ENCODE measurements at places on chromosomes 16 and 17.
A peak's percentile ranks its signal among the peaks of the same experiment; 100 is the strongest.

GRCh38 chr16:86485746-86486145, 24.6 kb upstream of the FOXF1 start:
- no peak for DNase-seq

DNA sequence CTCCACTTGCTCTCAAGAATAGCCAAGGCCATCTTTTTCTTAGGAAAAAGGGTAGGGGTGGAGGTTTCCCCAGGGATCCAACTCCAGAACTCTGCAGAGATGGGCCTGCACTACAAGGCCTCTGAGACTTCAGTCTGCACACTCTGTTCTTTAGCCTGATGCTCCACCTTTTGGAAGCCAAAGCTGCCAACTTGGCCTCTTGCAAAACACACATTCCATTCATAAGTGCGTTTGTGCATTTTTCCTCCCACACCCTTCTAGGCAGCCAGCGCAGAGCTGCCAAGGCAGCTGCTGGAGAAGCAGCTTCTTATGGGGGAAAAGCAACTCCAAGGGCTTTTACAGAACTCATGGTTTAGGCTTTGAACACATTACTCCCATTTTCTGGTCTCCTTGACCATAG, 45.3 kb downstream of the REXO5 start:
- peak; percentile 10 for DNase-seq

- no peak for DNase-seq
Observed at GRCh38 chr17:51912939-51913338, 245.6 kb downstream of the CA10 start.

- DNase-seq, result no peak
Observed at GRCh38 chr16:4071686-4072561, 44.3 kb downstream of the ADCY9 start.

GRCh38 chr17:78567991-78568390, 9.2 kb downstream of the DNAH17 start:
- DNase-seq, result no peak

GRCh38 chr16:17307504-17307903, 163.3 kb downstream of the XYLT1 start:
- DNase-seq, result no peak

DNA sequence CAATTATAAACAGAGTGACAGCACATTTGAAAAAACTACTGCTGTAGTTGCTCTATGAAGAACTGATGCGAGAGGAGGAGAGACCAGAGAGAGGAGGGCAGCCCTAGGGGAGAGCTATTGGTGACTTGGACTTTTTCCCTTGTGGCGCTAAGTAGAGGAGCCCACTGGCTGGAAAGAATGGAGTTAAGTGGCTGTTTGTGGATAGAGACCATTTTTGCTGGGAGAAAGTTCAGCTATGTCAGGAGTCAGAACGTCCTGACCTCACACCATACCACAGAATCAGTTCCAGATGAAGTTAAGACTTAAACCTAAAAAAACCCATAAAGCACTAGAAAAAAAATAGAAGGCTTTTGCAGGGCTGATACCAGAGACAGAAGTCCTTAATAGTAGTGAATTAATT, 2.0 kb downstream of the POLR2A start:
- DNase-seq, result no peak

DNA sequence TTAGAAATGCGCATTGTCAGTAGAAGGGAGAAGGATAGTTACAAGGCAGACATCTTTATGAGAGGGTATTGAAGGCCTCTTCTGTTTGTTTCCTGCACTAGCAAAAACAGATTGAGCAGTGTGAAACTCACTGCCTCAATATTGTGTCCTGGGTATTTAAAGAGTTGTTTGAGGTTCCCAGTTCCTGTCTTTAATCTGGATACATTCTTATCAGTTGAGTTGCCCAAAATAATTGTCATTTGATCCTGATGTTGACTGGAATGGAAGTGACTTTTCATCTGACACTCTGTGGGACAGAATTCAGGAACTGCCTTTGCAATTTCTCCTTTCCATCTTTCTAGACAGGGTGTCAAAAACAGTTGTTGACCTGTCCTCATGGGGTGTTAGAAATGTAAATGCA, 1.7 kb downstream of the ATP6V0A1 start:
- no peak for DNase-seq

GRCh38 chr16:4244254-4245076, 2.6 kb upstream of the SRL start:
- DNase-seq, result no peak

All from occipital lobe (tissue), 3 donors.